Motor neuron (in vitro differentiated cells): ENCODE measurements at places on chromosomes 13 and 19. TPM values are rescaled to one million over a fixed set of nuclear protein-coding genes. Genes with fewer than 3 reads are reported as not detected.

ZNF543 gene
- 13.8 and 16.1 TPM in 2 replicates for total RNA-seq

HSH2D gene
- total RNA-seq = 0.36 TPM in 1 of 2 replicates, not detected in the other

CYP4F2 gene
- total RNA-seq = 0.36 TPM in 1 of 2 replicates, not detected in the other

NTF4 gene
- not detected in 2 replicates for total RNA-seq

ZNF723 gene
- total RNA-seq = not detected in 2 replicates

CYP2S1 gene
- total RNA-seq = 0.19 and 1.00 TPM in 2 replicates

ZNF776 gene
- 10.9 and 19.0 TPM in 2 replicates for total RNA-seq

PLA2G4C gene
- total RNA-seq = 11.6 and 11.8 TPM in 2 replicates

MTUS2 gene
- total RNA-seq = 1.4 and 1.9 TPM in 2 replicates

FUT2 gene
- 0.81 and 0.97 TPM in 2 replicates for total RNA-seq

COL4A1 gene
- 1.0 and 1.4 TPM in 2 replicates for total RNA-seq

CCNA1 gene
- total RNA-seq = 2.8 and 3.1 TPM in 2 replicates

NANOS3 gene
- total RNA-seq = 4.3 and 5.0 TPM in 2 replicates

GDF15 gene
- 593 and 784 TPM in 2 replicates for total RNA-seq

- no peak for ATAC-seq
Observed at GRCh38 chr13:44458313-44458975, 84.8 kb downstream of the SERP2 start.

DNA sequence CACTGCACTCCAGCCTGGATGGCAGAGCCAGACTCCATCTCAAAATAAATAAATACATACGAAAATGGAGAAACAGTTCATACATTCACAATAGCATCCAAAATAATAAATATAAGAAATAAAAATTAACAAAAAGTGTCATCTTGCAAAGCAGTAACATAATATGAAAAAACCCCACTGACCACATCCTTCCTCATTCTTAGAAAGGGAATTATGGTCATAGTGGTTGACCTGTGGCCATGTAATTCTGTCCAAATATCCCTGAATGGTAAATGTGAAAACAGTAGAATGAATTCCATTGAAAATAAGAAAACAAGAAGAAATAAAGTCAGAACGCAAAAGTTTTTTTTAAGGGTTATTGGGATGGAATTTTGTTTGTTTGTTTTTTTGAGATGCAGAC is 7.0 kb upstream of the CDC42EP5 start:
- ATAC-seq = no peak

DNA sequence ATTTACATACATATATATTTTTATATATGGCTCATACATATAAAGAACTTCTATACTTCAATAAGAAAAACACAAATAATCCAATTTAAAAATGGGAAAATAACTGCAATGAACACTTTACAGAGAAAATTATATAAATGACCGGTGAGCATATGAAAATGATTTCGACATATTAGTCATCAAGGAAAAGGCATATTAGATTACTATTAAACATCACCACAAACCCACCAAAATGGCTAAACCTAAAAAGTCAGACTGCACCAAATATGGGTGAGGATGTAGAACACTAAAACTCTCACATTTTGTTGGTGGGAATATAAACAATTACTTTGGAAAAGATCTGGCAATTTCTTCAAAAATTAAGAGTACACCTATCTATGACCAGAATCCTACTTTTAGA is 316.2 kb downstream of the ENOX1 start:
- ATAC-seq = no peak

- ATAC-seq = no peak
Observed at GRCh38 chr19:41930926-41931592, 2.8 kb upstream of the ERFL start.

DNA sequence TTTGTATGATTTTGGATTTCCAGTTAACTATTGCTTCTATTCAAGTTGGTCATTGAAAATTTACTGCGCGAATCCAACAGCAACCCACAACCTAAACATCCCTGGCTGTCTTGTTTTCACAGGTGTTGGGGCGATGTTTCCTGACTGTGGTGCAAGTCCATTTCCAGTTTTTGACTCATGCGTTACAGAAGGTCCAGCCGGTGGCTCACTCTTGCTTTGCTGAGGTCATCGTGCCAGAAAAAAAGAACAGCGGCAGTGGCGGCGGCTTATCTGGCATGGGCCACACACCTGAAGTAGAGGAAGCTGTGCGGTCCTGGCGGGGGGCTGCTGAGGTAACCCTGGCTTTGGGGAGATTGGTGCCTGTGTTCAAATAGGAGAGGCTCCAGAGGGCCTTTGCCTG is 45.2 kb upstream of the GPI start:
- no peak for ATAC-seq

DNA sequence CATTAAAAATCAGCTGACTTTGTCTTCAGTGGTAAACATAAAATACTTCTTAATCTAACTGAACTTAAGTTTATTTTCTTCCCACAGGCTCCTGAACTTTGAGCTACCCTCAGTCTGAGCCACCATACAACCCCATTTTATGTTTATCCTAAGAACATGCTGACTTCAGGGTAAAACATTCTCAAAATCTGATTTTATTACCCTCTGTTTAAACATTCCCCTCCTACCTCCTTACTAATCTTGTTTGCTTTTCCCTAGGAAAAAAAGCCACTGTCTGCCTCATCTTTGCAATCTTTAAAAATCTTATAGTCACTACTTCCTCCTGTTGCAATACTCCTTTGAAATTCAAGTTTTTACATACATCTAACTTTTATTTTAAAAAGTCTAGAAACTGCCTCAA is 4.0 kb downstream of the ZNF91 start:
- ATAC-seq = no peak

GRCh38 chr13:26062853-26063444 is 11.1 kb upstream of the SHISA2 start:
- ATAC-seq = peak; percentile 84

GRCh38 chr19:45499196-45500180 is 1.2 kb downstream of the PPM1N start:
- peak; percentile 30 for ATAC-seq

- peak; percentile 87 for ATAC-seq
Observed at GRCh38 chr19:30593975-30594745, 222.0 kb downstream of the ZNF536 start.

DNA sequence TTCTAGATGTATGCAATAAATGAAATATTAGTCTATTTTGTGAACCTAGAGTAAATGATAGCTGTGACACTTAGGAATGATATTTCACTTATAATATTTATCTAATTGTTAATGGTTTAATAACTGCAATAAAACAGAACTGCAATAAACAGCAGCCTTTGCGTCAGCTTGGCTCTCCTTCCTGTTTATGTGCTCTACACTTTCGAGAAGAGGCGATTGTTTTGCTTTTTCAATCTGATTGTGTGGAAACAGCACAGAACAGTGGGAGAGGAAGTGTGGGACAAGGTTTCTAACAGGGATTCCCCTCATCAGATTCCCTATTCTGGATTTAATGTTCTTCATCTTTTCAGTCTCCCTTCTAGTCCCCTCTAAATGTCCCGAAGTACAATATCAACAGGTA is 17.3 kb upstream of the TRPC4 start:
- ATAC-seq = no peak

- ATAC-seq = no peak
Observed at GRCh38 chr13:51435002-51435578, 17.7 kb downstream of the INTS6 start.

- ATAC-seq = no peak
Observed at GRCh38 chr13:110262508-110263291, 44.3 kb downstream of the COL4A1 start.

DNA sequence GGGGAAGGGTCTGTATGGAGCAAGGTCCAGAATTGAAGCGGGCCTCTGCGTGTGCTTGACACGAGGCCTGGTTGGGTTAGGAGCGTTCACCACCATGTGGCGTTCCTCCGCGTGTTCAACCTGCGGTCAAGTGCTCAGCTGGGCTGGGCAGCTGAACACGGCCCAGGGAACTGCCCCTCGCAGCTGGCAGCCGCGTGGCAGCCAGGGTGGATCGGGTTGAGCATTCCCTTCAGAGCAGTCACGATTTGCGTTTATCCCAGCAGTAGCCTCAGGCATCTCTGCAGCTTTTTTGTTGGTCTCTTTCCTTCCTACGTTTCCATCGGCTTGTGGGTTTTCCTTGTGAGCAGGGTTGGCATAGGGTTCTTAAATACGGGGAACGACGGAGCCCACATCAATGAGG is 28.7 kb upstream of the F2RL3 start:
- no peak for ATAC-seq

- ATAC-seq = peak; percentile 27
Observed at GRCh38 chr13:61215116-61215515, 200.5 kb downstream of the PCDH20 start.

DNA sequence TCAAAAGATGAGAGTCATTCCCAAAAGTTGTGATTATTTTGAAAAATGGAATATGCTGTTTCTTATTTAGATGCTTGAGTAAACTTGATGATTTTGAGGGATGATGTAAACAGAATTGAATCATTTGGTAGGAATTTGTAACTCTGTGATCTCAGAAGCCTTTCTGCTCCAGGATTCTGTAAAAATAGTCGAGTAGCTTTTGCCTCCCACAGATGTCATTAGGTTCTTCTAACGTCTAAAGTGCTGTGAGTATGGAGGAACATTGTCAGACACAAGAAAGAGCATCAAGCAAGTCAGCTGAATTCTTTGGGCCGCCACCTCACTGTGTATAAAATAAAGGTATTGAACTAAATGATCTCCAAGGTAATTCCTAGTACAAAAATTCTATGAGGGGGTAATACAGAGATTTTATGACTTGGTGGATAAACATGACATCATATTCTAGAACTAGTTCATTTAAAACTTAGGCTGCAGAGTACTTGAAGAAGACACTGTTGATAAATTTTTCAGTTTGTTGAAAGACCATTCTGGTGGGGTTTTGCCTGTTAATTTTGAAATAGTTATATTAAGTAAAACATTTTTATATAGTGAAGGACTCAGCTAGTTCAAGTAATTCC is 1.4 kb upstream of the GPR183 start:
- no peak for ATAC-seq

DNA sequence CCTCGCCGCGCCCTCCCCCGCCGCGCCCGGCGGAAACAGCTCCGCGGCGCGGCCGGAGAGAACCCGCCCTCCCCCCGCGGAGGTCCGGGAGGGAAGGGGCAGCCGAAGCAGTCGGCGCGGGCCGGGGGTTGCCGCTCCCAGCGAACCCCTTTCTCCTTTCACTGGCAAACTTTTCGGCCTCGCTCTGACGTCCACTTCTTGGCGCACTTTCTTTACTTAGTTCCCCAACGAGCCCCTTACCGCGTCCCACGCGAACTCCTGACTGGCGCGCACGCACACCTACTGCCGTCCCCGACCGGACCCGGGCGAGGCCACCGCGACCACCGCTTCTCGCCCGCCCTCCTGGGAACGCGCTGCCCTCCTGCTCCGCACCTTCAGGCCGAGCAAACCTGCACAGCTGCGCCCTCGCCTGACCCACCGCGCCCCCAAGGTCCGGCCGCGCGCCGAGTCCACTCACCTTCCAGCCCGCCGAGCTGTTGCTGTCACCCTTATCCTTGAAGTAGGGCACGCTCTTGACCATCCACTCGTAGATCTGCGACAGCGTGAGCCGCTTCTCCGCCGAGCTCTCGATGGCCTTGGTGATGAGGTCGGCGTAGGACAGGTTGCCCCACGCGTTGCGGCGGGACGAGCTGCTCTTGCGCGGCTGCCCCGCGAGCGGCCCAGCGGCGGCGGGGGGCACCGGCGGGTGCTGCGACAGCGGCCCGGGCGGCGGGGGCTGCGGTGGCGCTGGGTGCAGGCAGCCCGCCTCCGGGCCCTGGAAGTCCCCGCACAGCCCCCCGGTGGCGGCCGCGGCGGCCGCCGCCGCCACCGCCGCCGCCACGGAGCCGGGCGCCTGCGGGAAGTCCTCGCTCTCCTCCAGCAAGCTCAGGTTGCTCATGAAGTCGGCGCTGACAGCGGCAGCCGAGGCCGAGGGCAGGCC is 1.1 kb downstream of the FOXO1 start:
- ATAC-seq = peak; percentile 10

- ATAC-seq = no peak
Observed at GRCh38 chr13:95530178-95530577, 22.3 kb upstream of the CLDN10 start.

- no peak for ATAC-seq
Observed at GRCh38 chr19:54312436-54313377, at the start of gene LILRA5. LILRA5 (minus strand) TSS chr19:54313166; CDS start chr19:54313019, 147 bp downstream.

DNA sequence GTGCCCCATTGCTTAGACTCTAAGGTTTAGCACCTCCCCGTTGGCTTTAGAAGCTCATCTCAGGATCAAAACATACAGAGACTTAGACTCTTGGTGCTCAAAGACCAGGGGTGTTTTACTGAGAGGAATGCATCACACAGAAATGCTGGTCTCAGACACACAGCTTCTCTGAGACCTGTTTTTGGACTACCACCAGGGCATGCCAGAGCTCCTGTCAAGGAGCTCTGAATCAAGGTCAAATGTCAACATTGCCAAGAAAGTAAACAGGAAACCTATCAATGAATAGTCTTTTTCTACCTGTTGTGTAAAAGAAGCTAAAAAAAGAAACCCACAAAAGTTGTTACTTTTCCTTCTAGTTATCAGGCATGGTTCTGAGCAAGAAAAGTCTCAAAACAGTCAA is 149.2 kb downstream of the COL4A1 start:
- no peak for ATAC-seq

- no peak for ATAC-seq
Observed at GRCh38 chr13:27296496-27296895, 25.9 kb downstream of the RASL11A start.

DNA sequence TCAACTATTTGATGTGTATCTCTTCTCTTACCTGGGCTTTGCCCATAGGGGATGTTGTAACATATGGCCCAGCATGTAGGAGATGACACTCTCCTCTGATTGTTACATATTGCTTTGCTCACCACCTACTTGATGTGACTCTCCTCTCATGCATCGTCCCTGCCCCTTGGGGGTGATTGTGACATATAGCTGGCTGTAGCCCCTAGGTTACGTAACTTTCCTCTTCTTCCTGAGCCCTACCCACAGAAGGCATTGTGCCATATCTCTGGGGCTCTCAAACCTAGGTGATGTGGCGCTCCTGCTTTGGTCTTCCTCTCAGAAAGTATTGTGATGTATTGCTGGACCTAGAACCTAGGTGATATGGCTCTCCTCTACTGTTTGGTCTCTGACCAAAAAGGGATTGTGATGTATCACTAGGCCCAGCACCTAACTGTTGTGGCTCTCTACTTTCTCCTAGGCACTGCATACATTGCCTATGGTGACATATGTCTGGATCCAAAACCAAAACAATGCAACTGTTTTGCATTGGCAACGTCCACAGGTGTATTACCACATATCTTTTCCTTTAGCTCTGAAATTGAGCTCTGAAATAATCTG is 71.9 kb upstream of the ZNF724 start:
- peak; percentile 14 for ATAC-seq

- no peak for ATAC-seq
Observed at GRCh38 chr19:44576843-44577565, 36.4 kb upstream of the IGSF23 start.

DNA sequence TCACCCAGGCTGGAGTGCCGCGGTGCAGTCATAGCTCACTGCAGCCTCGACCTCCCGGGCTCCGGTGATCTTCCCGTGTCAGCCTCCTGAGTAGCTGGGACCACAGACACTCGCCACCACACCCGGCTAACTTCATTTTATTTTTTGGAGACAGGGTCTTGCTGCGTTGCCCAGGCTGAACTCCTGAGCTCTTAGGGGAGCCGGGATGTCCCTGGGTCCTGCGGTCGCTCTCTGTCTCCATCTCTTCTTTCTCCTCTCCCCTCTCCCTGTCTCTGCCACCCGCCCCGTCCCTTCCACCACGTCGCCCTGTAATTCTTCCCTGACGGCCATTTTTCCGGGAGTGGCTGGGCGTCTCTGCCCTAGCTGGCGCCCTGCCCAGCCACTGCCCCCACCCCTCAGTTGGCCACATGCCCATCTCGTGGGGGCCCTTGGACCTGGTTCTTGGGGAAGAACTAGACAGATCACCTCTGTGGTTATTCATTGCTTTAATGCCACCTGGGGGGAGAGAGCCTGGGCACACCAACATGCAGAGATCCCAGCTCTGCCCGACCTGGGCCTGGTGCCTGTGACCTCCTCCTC is 18.9 kb downstream of the ARID3A start:
- no peak for ATAC-seq

GRCh38 chr13:91017669-91018053 is 329.8 kb upstream of the MIR17HG start:
- no peak for ATAC-seq
